Inflammatory macrophage treated with lipopolysaccharide for 1 hour (primary cell): ENCODE measurements at places on chromosomes 7 and 10.

- no peak for DNase-seq
Measured at GRCh38 chr10:100519311-100520051, at the start of gene SEC31B. TSS of gene SEC31B (minus strand) at chr10:100519861. CDS start at chr10:100516952, 2,909 bp downstream.

- DNase-seq: no peak
Measured at GRCh38 chr7:129767120-129768015, 155.8 kb downstream of the NRF1 start.

DNA sequence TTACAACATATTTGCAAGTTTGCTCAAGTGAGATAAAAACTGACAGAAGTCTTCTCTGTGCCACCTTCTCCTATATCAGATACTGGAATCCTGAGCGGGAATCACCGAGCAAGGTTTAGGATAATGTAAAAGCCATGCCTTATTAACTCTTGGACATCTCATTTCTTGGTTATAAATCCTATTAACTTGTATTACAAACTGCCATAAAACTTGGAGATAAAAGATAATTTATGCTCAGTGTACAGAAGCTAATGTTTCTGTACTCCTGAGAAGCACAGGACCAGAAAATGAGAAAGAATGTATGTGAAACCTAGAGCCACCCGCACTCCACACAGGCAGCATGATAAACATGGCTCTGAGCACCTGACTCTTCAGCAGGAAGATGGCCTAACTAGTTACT lies 181.2 kb upstream of the NOBOX start:
- DNase-seq: no peak

- no peak for DNase-seq
Measured at GRCh38 chr7:33726582-33726981, 178.8 kb upstream of the BMPER start.
